ENCODE measurements at places on chromosomes 11 and 22.

DNA sequence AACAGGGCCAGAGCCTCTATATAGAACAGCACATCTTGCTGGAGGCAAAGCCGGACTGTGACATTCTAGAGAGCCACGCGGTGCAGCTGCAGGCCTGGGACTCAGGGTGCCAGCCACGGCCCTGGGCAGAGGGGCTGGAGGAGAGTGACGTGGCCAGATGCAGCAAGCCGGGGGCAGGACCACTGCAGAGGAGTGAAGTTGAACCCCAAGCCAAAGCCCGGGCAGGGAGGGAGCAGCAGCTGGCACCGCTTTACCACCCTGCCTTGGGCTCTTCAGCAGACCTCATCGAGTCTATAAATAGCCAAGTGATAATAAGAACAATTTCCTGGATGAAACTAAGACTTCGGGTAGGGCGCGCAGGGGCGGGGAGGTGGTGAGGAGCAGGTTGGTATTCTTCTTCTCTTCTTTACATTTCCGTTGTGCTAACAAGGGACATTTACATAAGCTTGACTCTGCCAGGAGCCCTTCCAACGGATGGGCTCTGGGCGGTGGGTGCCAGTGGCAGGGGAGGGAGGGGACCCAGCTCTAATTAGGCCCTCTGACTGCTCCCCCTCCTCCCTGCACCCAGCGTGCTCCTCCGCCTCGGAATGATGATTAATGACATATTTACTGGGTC is 110.2 kb downstream of the ST3GAL4 start:
- DNase-seq, result no peak

- DNase-seq, result no peak
Measured at GRCh38 chr22:23000657-23001347, 69.5 kb upstream of the GNAZ start.

- DNase-seq, result no peak
Measured at GRCh38 chr11:120186774-120187591, 23.8 kb upstream of the OAF start.

- no peak for DNase-seq
Measured at GRCh38 chr22:42893371-42894150, 36.5 kb upstream of the ARFGAP3 start.

GRCh38 chr11:5421811-5422210 is at the start of gene OR51Q1:
OR51Q1 (plus strand) TSS chr11:5422111; CDS start chr11:5422201, 90 bp downstream.
- DNase-seq, result no peak

DNA sequence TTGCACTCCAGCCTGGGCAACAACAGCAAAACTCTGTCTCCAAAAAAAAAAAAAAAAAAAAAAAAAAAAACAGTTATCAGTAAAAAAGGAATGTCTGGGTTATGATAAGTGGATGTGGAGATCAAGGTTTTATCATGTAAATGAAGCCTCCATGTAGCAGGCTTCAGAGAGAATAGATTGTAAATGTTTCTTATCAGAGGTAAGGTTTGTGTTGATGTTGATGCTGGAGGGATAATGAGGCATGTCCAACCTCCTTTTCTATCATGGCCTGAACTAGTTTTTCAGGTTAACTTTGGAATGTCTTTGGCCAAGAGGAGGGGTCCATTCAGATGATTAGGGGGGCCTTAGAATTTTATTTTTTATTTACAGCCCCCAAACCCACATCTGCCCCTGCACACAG is 35.4 kb upstream of the TREH start:
- no peak for DNase-seq

All from stimulated activated CD8-positive, alpha-beta memory T cell treated with anti-CD3 and anti-CD28 coated beads, Interleukin-4, amount 100 ng/mL, for 1 hour (primary cell).